Endodermal cell (in vitro differentiated cells): ENCODE measurements at places on chromosomes 7 and 10. TPM values are rescaled to one million over a fixed set of nuclear protein-coding genes. Genes with fewer than 3 reads are reported as not detected.

The SLC26A5 gene
- total RNA-seq = 0.35 TPM in 1 of 2 replicates, not detected in the other

The MYPN gene
- not detected in 3 replicates for total RNA-seq

The HOXA6 gene
- total RNA-seq = not detected in 2 replicates

The AOAH gene
- 0.56 to 1.6 TPM (median 0.80 TPM) in 3 replicates for total RNA-seq

The GRM3 gene
- 0.75 and 1.7 TPM in 2 replicates for total RNA-seq

The AMPH gene
- total RNA-seq = 3.2 to 5.5 TPM (median 4.5 TPM) in 3 replicates
